Vagina (tissue), 2 donors: ENCODE measurements at places on chromosomes 13 and 19.

- no peak for DNase-seq
These were observed 126.7 kb downstream of the ABCC4 start for GRCh38 chr13:95174517-95174916.

- no peak for DNase-seq
These were observed 32.8 kb downstream of the ELL start for GRCh38 chr19:18488838-18489626.

- DNase-seq, result no peak
These were observed 528 bp downstream of the ZNF8 start for GRCh38 chr19:58279042-58279924.

DNA sequence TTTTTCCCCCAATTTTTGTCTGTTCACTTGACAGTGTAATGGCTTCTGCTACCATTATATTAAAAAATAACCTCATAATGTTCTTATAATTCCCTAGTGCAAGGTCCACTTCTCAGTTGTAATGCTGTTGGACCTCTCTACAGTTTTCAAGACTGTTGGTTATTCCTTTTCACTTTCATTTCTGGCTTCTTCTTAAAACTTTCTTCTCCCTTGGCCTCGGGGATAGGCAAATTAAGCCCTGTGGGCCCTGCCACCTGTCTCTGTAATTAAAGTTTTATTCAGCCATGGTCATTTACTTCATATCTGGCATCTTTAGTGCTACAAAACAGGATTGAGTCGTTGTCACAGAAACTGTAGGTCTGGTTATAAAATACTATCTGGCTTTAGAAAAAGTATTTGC is 313.5 kb downstream of the KLF12 start:
- DNase-seq, result no peak

DNA sequence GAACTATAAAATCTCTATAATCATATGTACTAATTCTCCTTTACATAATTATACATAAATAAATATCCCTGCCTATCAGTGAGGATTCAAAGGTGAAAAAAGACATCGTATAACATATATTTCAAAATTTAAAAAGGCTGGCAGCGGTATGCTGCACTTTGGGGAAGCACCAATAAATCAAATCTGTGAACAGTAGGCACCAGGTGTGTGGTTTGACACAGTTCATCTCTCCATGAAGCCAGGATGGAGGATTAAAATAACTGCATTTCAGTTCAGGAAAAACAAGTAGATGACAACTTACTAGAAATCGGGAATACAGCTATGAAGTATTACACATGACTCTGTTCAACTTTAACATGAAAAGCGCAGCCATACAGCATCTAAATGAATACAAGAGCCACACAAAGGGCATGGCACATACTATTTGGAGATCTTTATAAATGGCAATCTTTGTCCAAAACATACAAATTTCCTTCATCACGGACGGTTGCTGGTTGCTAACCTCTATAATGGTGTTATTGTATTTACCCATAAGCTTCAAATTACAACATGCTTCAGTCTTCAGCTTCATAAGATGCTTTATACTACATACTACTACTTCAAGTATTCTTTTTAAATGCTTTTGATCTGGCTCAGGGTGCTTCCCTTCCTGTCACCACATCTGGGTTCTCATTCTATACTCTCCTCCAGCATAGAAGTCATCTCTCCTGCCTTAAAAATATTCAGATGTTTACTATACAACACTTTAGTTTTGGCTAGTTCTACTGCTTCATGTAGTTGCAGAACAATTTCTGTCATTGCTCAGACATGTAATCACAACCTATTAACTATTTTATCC is 128.7 kb downstream of the KLF12 start:
- no peak for DNase-seq

- DNase-seq, result no peak
These were observed 2.8 kb downstream of the BRME1 start for GRCh38 chr19:13902993-13903555.

- no peak for DNase-seq
These were observed 68.4 kb downstream of the ALOX5AP start for GRCh38 chr13:30803749-30804148.

DNA sequence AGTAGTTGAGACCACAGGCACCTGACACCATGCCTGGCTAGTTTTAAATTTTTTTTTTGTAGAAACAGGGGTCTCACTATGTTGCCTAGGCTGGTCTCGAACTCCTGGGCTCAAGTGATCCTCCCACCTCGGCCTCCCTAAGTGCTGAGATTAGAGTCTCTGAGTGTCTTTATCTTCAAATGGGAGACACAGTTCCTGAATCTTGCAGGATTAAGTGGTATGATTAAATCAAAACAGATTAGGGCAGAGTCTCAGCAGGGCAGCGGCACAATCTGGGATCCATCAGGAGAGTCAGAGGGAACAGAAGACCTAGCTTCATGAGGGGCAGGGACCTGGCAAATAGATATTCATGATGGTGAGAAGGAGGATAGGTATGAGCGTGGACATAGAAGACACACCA is 953 bp downstream of the RLN3 start:
- no peak for DNase-seq

GRCh38 chr19:35044317-35045117 is 3.0 kb downstream of the HPN start:
- no peak for DNase-seq

DNA sequence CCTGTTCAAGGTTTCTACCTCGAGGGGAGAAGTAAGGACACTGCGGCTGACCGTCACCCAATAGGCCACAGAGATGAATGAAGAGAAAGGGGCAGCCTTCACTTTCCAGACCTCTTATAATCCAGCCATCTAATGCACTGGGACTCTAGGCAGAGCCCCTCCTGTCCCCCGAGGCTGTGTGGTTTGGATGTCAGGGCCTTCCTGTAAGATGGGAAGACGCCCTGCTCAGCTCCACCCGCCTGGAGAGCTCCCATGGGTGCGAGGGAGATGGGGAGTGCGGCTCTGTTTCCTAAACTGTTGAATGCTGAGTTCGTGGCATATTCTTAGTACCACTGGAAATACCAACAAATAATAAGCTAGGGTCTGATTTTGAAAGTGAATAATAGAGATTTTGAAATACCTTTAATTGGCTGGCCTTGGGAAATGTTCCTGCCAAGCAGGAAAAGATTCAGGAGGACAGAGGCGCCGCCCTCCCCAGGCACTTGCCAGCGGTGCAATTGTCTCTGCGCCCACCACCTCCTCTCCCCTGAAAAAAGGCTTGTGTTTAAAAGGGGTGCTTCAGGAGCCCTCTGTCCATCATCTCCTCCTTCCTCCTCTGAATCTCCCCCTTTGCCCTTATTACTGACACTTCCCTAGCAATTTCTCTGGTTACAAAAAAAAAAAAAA is 85.4 kb upstream of the GPR183 start:
- no peak for DNase-seq

DNA sequence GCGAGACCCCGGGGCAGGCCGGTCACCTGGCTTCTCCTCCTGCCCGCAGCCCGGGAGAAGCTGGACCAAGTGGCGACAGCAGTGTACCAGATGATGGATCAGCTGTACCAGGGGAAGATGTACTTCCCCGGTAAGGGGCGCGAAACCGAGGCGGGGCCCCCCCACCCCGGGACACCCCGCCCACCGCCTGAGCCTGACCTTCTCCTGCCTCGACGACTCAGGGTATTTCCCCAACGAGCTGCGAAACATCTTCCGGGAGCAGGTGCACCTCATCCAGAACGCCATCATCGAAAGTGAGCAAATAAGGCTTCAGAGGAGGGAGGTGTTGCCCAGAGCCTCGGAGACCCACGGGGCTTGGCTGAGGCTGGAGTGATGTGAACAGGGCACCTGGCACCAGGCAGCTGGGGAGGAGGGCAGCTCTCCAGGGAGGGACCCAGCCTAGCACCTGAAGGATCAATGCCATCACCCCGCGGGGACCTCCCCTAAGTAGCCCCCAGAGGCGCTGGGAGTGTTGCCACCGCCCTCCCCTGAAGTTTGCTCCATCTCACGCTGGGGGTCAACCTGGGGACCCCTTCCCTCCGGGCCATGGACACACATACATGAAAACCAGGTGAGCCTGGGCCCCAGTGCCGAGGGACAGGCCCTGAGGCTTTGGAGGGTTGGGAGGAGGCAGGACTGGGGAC is 629 bp downstream of the IZUMO4 start:
- DNase-seq, result no peak

DNA sequence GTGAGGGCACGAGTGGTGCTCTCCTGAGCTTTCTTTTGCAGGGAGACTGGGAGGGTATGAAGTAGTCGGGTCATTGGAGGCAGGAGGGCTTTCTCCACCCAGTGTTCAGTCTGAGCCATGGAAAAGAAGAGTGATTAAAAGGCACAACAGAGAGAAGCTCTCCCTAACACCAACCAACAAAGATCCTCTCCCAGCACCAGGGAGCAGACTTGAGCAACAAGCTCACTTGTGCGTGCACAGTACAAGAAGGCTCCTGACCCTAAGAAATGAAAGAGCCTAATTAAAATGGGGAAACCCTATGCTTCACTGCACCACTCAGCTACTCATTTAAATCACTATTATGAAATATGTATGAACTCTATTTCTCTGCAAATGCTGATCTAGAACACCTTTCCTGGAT is 276.3 kb upstream of the SOX21 start:
- no peak for DNase-seq

DNA sequence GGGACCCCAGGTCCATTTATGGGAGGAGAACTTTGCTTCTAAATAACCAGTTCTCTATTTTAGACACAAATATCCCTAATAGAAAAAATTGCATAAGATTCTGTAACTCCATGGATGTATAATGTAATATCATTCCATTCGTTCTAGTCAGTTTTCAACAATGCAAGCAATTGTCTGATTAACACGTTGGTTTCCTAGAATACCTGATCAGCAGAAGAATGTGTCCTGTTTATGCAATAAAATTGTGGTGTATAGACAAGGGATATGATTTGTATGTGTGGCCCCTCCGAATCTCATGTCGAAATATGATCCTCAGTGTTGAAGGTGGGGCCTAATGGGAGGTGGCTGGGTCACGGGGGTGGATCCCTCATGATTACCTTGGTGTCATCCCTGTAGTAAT is 62.1 kb downstream of the RUBCNL start:
- no peak for DNase-seq

- DNase-seq, result no peak
These were observed 96.6 kb downstream of the SIPA1L3 start for GRCh38 chr19:38003438-38004185.

GRCh38 chr19:58350001-58350861 is 3.1 kb downstream of the A1BG start:
- DNase-seq, result no peak

- DNase-seq, result no peak
These were observed 258.6 kb downstream of the EFNB2 start for GRCh38 chr13:106276876-106277275.

DNA sequence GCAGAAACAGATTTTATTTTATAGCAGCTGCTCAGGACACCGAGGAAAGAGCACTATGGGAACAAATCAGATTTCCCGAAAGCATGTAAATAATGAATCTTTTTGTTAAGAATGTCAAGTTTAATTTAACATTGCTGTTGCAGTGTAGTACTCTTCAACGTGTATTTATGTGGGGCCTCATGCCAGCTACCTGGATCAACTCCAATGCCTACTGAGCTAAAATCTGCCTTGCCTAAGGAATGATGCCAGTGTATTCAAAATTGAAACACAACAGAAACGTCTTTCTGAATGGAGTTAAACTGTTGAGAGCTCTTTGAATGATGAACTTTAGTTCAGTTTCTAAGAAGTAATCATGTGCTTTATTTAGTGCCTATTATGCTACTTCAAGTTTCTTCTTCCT is 1379.8 kb upstream of the ATXN8OS start:
- DNase-seq, result no peak

GRCh38 chr13:98207416-98207815 is 30.3 kb upstream of the RNF113B start:
- no peak for DNase-seq

- DNase-seq, result no peak
These were observed 3.8 kb upstream of the CASP14 start for GRCh38 chr19:15045506-15045905.

GRCh38 chr13:53150568-53150967 is 122.0 kb downstream of the OLFM4 start:
- DNase-seq, result no peak

GRCh38 chr19:13993590-13994300 is 12.4 kb downstream of the RFX1 start:
- DNase-seq, result no peak

DNA sequence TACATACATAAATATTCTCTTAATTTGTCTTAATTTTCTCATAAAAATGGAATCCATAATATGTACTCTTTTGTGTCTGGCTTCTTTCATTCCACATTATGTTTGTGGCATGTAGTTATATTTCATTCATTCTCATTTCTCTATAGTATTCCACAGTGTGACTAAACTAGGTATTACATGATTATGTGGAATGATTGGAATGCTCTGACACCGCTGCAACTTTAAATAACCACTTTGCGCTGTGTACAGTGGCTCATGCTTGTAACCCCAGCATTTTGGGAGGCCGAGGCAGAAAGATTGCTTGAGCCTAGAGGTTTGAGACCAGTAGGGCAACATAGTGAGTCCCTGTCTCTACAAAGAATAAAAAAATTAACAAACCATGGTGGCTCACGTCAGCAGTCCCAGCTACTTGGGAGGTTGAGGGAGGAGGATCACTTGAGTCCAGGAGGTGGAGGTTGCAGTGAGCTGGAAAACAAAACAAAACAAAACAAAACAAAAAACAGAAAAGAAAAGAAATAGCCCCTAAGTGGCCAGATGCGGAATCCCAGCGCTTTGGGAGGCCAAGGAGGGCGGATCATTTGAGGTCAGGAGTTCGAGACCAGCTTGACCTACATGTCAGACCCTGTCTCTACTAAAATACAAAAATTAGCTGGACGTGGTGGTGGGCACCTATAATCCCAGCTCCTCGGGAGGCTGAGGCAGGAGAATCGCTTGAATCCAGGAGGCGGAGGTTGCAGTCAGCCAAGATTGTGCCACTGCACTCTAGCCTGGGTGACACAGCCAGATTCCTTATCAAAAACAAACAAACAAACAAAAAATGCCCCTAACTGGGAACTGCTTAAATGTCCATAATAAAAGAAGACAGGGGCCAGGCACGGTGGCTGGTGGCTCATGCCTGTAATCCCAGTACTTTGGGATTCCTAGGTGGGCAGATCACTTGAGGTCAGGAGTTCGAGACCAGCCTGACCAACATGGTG is 8.0 kb upstream of the SAE1 start:
- DNase-seq, result no peak

- no peak for DNase-seq
These were observed 3.7 kb upstream of the ZNF329 start for GRCh38 chr19:58154287-58154678.

- no peak for DNase-seq
These were observed 187.2 kb downstream of the KCNRG start for GRCh38 chr13:50202485-50202884.

- DNase-seq, result no peak
These were observed 627.2 kb downstream of the UQCRFS1 start for GRCh38 chr19:28585796-28586195.

DNA sequence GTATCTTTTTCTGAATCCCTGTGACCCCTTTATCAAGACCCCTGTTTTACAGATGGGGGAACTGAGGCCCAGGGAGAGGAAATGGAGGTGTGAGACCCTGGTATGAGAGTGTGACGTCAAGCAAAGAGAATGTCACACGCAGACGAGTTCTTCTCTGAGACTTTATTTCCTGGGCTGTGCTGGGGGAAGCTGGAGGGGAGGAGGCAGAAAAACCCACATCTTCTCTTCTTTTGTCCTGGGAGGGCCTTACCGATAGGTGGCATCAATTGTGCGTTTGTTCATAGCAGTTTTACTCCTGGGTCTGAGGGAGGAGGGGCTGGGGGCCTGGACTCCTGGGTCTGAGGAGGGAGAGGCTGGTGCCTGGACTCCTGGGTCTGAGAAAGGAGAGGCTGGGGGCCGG is 4.9 kb upstream of the KLK15 start:
- no peak for DNase-seq
